ENCODE measurements at places on chromosomes 5 and 9.

DNA sequence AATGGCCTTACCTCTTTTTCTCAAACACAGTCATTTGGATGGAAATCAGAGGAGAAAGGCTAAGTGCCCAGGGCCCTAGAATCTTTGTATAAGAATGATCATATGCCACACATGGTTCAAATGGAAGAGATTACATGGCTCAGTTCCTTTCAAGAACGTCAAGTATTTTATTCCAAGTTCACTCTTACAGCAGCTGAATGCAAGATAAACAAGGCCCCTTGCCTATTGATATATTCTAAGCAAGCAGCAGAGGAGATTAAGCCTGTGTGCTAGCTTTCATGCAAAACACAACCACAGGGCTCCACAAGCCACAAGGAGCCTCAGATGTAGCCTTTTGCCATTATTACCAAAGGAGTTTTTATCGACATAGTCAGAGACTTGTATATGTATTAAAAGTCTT is 55.3 kb upstream of the SLCO6A1 start:
- no peak for DNase-seq

GRCh38 chr9:69811351-69811868 is 9.2 kb upstream of the CFAP95 start:
- no peak for DNase-seq

GRCh38 chr9:114503009-114503408 is 2.3 kb downstream of the WHRN start:
- DNase-seq, result no peak

DNA sequence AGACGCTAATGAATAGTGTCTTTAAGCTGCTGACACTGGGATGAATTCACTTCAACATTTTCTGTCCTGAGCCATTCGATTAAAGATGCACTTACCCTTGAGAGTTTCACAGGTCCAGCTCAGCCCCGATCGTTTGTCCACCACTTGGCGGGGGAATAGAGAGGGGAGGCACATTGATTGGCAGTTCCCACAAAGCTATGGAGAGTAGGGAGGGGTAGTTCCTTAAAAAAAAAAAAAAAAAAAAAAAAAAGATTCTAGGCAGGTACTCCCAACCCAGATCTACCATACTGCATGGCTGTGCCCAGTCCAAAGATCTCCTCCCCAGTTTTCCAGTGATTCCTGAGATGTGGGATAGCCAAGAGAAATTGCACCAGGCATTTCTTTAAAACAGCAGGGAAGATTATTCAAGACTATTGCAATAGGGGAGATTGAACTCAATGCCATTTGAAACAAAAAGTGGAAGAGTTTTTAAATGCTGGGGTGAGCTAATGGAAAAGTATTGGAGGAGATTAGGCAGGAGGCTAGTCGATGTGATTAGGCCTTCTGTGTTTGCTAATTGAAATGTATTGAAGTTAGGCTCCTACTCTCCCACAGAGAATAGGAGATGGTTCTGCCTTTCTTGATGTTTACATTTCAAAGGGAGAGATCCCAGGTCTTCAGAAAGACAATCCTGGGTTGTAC is 2217.4 kb upstream of the WWC1 start:
- DNase-seq, result no peak

DNA sequence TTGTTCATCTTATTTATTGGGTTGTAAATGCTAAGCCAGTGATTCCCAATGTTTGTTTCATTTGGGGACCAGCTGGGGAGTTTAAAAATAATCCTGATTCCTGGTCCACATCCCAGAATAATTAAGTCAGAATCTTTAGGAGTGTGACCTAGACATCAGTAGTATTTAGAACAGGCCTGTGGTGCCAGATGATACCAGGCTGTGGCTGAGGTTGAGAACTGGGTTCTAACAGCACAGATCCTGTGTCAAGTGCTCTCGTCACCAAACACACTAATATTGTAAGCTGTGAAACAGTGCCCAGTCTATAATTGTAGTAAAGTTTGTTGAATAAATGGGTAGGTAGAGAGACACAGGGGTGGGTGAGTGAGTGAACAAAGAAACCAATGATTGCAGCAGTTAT is 172.1 kb upstream of the PPP1R2B start:
- DNase-seq, result no peak

DNA sequence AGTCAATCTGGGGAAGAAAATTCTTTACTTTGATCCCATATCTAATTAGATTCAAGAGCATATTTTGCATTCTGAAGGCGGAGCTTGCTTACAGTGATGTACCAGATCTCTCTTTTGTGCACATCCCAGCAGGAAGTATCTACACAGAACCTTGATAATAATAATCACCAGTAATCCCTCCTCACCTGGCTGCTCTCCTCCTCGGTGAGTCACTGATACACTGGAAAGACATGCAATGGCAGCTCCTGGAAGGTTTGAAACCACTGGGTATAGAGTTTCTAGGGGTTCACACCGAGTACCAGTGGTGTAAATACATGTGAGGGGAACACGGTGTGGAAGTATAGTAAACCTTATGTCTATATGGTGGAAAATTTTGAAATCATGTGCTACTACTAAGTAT is 205.5 kb upstream of the TARS1 start:
- DNase-seq, result no peak

DNA sequence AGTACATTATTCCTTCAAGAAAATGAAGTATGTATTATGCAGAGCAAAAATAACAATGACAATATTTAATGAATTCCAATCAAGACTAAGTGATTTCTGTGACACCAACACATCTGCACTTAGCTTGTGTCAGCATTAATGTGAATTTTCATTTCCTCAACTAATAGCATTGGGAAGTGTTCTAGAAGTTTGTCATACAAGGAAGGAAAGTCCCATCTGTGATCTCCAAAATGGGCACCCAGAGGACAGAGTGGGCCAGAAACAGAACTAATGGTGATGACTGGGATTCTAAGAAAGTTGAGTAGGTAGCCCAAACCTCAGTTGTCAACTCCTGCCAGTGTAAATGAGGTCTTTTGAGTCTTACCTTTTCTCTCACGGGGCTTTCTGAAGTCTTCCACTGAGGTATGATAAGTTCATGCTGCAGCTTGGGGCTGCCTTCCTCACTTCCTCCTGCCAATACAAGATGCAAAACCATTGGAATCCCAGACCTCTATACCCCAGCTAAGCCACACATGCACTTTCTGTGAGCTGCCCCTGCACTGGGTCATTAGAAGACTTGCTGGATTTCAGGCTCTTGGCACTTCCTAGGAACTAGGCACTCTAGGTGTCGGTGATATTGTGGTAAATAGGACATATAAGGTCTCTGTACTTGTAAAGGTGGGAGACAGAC is 4.9 kb downstream of the ADAM19 start:
- DNase-seq, result no peak

DNA sequence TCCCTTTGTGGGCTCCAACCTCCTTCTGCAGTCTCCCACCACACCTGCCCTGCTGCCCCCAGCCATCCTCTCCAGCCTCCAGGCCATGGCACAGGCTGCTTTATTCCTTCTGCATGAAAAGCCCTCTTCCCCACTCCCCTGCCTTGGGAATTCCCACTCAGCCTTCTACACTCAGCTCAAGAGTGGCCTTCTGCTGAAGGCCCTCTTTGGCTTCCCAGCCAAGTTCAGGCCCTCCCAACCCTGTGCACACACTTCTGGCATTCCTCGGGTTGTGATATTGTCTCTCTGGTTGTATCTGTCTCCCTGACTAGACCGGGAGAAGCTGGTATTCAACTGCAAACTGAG is 5.7 kb downstream of the SHB start:
- DNase-seq, result no peak

DNA sequence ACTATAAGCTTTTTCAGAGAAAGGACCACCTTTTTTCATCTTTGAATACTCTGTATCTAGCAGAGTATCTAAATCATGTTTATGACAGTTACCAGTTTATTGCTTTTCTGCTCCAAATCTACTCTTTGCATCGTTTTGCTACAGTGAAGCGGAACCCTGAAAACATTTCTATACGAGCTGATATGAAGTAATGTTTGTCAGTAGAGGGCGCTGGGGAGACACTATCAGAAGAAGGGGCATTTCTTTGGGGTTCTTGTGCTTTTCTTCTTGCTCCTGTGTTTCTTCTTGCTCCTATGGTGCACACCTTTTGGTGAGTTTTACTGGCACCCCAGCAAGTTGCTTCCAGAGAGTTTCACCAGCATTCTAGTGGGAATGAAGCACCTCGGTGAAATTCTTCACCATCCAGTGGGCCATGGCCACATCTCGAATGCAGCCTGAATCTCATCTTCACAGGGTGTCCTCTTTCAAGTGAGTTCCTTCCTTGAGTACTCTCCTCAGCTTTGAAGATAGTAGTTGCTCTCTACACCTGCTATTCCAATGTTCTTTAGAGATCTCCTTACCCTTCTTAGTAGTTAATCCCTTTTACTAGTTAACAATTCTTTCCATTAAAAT is 98.4 kb downstream of the FGF1 start:
- DNase-seq, result no peak

Measured in NCI-H1930 (cell line).